ENCODE measurements at places on chromosomes 13 and 19. TPM values are rescaled to one million over a fixed set of nuclear protein-coding genes. Genes with fewer than 3 reads are reported as not detected.
A peak's percentile ranks its signal among the peaks of the same experiment; 100 is the strongest.

DNA sequence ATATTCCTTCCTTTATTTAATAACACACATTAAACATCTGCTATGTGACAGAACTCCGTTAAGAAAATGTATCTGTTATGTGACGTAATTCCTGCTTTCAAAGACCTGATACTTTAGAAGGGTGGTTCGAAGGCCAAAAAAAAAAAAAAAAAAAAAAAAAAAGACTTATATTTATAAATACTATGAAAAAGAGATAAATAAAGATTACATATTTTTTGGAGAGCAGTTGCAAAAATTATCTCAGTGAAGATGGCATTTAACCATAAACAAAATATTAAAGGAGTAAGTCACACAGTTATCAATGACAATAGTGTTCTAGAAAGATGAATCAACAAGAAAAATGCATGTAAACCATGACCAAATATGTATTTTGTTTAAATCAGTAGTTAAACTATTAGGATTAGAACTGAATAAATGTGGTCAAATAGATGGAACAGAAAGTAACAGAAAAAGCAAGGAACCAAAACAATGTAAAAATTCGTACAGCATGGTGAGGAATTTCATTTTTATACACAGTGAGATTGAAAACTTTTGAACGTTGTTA, 612.3 kb upstream of the SLITRK5 start:
- no peaks in the 10 kb centered on the region for H3K4me1 ChIP-seq
- no peaks in the 10 kb centered on the region for H3K27me3 ChIP-seq

DNA sequence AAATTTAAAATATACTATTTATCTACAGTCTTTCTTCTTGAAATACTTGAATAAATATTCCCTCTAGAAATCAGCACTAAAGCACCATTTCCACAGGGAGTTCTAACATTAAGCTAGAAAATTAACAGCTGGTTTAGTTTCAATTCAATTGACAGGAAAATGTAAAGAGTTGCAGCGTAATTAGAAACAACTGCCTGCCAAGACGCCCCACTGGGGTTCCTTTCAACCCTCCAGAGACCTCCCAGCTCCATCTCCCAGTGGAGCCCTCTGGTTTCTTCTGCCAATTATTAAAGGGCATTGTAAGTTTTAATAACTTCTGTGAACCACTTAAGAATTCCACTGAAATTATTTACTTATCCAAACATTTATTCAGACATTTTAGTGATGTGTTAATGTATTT, 4.2 kb downstream of the GJA3 start:
- no peak overlapping the region for H3K27ac ChIP-seq
- no peak overlapping the region for H3K4me3 ChIP-seq
- H3K36me3 ChIP-seq, result no peaks in the 10 kb centered on the region
- H3K27me3 ChIP-seq, result peaks cover 39% of the 10 kb centered on the region

DNA sequence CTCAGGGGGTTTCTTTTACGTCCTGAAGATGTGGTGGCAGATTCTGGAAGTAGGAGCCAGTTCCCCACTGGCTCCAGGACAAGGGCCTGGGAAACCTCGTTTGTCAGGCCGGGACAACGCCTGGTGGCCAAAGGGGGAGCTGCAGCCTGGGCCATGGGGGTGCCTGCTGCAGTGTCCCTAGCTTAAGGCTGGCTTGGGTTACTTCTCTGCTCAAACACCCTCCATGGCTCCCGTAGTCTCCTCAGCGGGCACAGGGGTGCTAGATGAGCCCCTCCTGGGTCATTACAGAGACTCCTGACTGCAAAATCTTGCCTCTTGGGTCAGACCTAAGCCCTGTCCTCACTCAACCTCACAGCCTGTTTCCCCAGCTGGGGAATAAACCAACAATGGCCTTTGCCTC, 14.7 kb downstream of the CILP2 start:
- H3K4me3 ChIP-seq, result no peak overlapping the region
- no peak overlapping the region for H3K27ac ChIP-seq
- H3K27me3 ChIP-seq, result peaks cover 4% of the 10 kb centered on the region

DNA sequence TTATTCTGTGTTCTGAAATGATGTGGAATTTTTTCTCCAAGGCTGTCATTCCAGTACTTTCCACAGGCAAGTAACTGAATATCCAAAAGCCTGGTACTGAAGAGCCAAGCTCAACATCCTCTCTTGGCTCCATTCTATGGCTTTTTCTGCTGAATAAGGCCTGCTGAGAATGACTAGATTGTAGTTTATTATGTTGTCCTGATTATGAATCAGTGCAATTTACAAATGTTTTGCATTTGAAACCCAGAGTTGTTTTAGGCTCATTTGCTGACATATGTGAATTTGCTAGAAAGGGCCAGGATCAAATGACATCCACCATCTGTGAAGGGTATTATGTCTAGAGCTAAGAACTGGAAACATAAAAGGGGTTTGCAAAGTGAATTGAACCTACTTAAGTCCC, 596.6 kb downstream of the KCTD12 start:
- no peaks in the 10 kb centered on the region for H3K36me3 ChIP-seq
- no peaks in the 10 kb centered on the region for H3K27me3 ChIP-seq
- DNase-seq, result no peak
- no peak overlapping the region for H3K4me3 ChIP-seq

DNA sequence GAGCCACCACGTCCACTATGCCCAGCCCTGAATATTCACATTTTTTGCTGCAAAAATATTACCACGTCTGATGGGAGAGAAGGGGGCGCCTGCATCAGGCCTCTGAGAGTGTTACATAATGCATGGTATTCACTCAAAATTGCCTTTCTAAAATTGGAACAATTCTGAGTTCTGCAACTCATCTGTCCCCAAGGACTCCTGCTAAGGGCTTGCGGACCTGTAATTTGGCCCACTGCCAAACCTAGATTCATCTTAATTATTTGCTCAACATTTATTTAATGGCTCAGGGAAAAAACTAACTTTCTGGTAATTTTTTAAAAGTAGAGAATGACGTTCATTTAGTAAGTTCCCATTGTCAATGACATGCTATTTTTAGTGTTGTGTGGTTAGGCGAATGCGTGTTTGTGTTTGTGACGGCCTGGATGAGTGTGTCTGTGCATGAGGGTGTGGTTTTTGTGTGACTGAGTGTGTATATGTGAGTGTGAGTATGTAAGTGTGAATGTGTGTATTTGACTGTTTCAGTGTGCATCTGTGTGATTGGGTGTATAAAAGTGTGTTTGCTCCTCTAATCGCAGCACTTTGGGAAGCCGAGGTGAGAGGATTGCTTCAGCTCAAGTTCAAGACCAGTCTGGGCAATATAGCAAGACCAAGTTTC, 8.8 kb downstream of the INAFM1 start:
- no peak overlapping the region for H3K4me3 ChIP-seq
- DNase-seq, result no peak

GRCh38 chr13:99681695-99682094, 180.4 kb downstream of the TM9SF2 start:
- H3K27ac ChIP-seq, result no peak overlapping the region
- H3K27me3 ChIP-seq, result no peaks in the 10 kb centered on the region
- peaks cover 10% of the 10 kb centered on the region for H3K4me1 ChIP-seq
- no peak overlapping the region for H3K4me3 ChIP-seq
- DNase-seq, result no peak

The CLEC17A gene
- total RNA-seq, result 0.09 TPM

The COMMD6 gene
- total RNA-seq, result 186 TPM

- no peaks in the 10 kb centered on the region for H3K27me3 ChIP-seq
- H3K36me3 ChIP-seq, result no peaks in the 10 kb centered on the region
- H3K4me1 ChIP-seq, result no peaks in the 10 kb centered on the region
- H3K4me3 ChIP-seq, result no peak overlapping the region
- DNase-seq, result no peak
Observed at GRCh38 chr19:12425236-12425887, 15.5 kb downstream of the ZNF443 start.

The CYP4F2 gene
- not detected for total RNA-seq

The SYDE1 gene
- 46.6 TPM for total RNA-seq

GRCh38 chr19:2462635-2463421, 6.1 kb upstream of the LMNB2 start:
- H3K27me3 ChIP-seq, result no peaks in the 10 kb centered on the region
- H3K27ac ChIP-seq, result peak overlapping the region; percentile 59
- H3K4me1 ChIP-seq, result peaks cover 13% of the 10 kb centered on the region

- H3K36me3 ChIP-seq, result no peaks in the 10 kb centered on the region
- no peaks in the 10 kb centered on the region for H3K4me1 ChIP-seq
- no peak for DNase-seq
- H3K4me3 ChIP-seq, result no peak overlapping the region
Observed at GRCh38 chr13:75308222-75308621, 173.7 kb downstream of the TBC1D4 start.

The CALR3 gene
- not detected for total RNA-seq

DNA sequence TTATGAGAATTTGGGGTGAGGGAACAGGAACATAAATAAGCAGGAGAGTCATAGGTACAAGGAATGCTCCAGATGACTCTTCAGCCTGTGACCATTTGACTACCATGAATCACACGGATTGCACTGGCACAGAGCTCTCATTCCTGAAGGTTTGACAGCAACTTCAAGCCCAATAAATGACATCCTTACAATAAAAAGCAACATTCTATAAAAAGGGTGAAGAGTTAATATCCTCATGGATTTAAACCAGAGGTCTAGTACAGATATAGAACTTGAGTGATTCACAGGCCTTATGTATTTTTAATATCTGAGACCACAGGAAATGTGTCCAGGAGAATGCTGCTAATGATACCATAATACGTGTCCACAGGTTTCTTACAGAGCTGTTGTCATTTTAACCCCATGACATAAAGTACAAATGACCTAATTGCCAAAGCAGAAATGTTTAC, 158.1 kb downstream of the IRS2 start:
- H3K4me1 ChIP-seq, result peaks cover 14% of the 10 kb centered on the region
- H3K27ac ChIP-seq, result peak overlapping the region; percentile 46
- no peaks in the 10 kb centered on the region for H3K36me3 ChIP-seq
- peak; percentile 84 for DNase-seq

GRCh38 chr19:29016926-29017760, 195.8 kb downstream of the UQCRFS1 start:
- no peaks in the 10 kb centered on the region for H3K27me3 ChIP-seq
- no peaks in the 10 kb centered on the region for H3K4me1 ChIP-seq
- H3K36me3 ChIP-seq, result no peaks in the 10 kb centered on the region
- no peak overlapping the region for H3K27ac ChIP-seq
- DNase-seq, result no peak

The BTBD2 gene
- 53.7 TPM for total RNA-seq

DNA sequence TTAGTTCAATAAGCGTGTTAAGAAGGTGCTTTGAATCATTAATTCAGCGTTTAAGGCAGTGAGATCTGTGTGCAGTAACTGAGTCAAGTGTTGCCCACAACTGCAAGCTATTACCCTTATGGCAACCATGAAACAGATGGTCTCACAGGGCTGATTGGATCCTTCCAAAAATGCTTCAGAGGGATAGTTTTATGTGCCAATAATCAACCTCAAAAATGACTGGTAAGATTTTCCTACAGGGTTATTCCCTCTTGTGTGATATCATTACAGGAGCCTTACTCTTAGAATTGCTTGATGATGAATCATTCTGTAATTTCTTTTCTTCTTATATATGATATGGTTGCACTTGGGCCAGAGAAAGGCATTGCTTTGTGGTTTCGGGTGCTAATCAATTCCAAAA, 1299.2 kb upstream of the ATXN8OS start:
- H3K4me1 ChIP-seq, result no peaks in the 10 kb centered on the region
- no peak overlapping the region for H3K27ac ChIP-seq
- no peaks in the 10 kb centered on the region for H3K36me3 ChIP-seq
- no peak overlapping the region for H3K4me3 ChIP-seq
- DNase-seq, result peak; percentile 72
- H3K27me3 ChIP-seq, result no peaks in the 10 kb centered on the region

- no peak for DNase-seq
- peaks cover 3% of the 10 kb centered on the region for H3K4me1 ChIP-seq
- no peaks in the 10 kb centered on the region for H3K27me3 ChIP-seq
- H3K27ac ChIP-seq, result no peak overlapping the region
- H3K36me3 ChIP-seq, result no peaks in the 10 kb centered on the region
- H3K4me3 ChIP-seq, result no peak overlapping the region
Observed at GRCh38 chr19:3690551-3691371, 9.5 kb downstream of the PIP5K1C start.

The GNG8 gene
- not detected for total RNA-seq

GRCh38 chr13:53189162-53189561, 160.5 kb downstream of the OLFM4 start:
- H3K27ac ChIP-seq, result no peak overlapping the region
- no peaks in the 10 kb centered on the region for H3K27me3 ChIP-seq
- no peaks in the 10 kb centered on the region for H3K36me3 ChIP-seq
- no peak for DNase-seq
- no peak overlapping the region for H3K4me3 ChIP-seq
- H3K4me1 ChIP-seq, result no peaks in the 10 kb centered on the region

DNA sequence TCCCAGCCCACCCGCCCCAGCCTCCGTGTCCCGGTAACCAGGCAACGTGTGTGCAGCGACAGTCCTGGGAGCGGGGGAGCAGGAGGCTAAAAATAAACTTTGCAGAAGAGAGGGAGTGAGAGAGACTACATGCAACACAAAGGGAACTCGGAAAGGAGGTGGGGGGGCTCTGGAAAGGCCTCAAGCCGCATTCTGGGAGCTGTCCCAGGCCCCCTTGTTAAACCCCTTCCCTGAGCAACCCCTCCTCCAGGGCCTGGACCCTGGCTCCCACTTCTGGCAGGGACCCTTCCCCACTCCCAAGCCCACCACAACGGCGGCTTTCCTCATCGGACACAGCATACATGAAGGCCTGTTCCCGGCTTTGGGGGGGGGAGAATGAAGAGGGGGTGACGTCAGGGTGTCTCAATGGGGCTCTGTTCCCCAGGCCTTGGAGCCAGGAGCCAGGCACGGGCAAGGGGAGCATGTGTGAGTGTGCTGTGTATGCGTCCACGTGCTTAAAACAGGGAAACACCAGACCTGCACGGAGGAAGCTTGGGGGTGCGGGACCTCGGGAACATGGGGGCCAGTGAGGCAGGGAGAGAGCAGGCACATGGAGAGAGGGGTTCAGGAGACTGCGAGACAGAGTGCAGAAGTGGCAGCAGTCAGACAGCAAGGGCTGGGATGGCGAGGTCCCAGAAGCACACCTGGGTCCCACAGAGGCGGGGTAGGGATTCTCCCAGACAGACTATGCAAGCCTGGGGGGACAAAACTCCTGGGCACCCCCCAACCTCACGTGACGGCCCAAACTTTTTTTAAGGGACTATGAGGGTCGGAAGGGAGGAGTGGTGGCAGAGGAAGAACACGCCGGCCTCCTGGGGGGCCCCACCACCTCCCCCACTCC, 2.3 kb downstream of the ERF start:
- peaks cover 9% of the 10 kb centered on the region for H3K36me3 ChIP-seq
- no peaks in the 10 kb centered on the region for H3K27me3 ChIP-seq
- H3K27ac ChIP-seq, result peak overlapping the region; percentile 90
- DNase-seq, result no peak
- H3K4me3 ChIP-seq, result peak overlapping the region; percentile 68

GRCh38 chr13:48291730-48292129, 11.8 kb upstream of the RB1 start:
- DNase-seq, result no peak
- H3K27me3 ChIP-seq, result no peaks in the 10 kb centered on the region
- no peak overlapping the region for H3K27ac ChIP-seq
- no peaks in the 10 kb centered on the region for H3K4me1 ChIP-seq

The LTBP4 gene
- 46.9 TPM for total RNA-seq

The C19orf33 gene
- total RNA-seq, result 4.9 TPM

GRCh38 chr19:33374236-33374714, 766 bp downstream of the CEBPG start:
- DNase-seq, result peak; percentile 9
- H3K27me3 ChIP-seq, result no peaks in the 10 kb centered on the region
- peaks cover 20% of the 10 kb centered on the region for H3K4me1 ChIP-seq
